ENCODE measurements at places on chromosomes 11 and 22.

DNA sequence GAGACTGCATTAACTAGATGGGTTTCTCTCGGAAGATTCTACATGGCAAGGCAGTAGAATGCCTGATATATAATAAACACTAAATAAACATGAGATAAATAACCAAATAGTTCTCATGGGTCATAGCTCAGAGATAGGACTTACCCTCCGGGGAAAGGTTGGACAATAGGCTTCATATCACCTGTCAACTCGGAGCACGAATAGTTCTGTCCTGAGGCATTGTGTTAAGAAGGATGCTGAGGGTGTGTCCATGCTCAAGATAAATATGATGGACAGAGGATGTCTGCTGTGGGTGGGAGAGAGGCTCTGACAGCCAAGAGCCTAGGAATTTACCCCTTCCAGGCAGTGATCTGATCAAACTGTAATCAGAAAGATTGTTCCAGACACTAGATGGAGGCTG is 474.0 kb downstream of the MIAT start:
- no peak for DNase-seq

DNA sequence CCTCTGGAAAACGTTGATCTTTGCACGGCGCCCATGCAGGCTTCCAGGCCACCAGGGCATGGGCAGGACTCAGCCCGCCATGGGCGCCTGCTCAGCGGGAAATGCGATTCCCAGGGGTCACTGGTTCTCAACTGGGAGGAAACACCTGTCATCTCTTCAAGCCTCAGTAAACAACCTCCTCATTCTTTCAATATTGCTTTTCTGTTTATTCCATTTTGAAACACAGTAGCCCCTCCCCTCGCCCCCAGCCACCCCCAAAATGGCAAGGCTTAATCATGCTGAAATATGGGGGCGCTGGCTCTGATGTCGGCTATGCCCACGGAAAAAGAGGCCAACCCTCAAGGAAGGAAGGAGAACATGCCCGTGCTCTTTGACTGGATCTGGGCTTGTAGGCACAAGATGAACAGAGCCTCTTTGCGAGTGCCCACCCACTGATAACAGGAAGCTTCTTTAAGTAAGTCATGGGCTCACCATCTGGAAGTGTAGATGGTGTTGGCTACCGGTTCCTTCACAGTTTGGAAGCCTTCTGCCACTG is 594 bp upstream of the POU2AF1 start:
- no peak for DNase-seq

DNA sequence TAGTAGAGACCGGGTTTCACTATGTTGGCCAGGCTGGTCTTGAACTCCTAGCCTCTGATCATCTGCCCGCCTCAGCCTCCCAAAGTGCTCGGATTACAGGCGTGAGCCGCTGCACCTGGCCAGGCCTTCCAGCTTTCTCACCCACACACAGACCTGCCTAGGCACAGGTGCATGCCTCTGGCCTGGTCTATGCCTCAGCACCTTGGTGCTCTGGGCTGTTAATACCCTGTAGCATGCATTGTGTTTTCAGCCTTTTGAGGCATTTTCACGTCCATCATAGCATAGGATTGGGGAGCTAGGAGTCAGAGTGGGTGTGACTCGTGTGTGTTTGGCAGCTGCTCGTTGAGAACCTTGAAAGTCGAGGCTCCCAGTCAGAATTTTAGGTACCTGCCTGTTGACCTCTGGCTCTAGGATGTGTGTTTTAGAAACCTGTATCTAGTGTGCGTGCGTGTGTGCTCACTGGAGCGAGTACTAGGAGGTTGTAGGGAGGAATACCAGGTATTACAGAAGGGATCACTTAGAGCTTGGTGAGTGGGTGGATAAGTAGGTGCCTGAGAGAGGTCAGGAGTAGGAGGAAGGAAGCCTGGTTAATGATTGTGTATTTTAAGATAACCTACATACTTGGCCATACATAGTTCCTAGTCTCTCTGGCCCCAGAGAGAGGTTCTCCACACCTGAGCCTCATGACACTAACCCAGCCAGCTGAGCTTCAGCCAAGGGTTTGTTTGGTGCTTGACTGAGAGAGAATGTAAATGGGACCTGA is 20.0 kb downstream of the CRKL start:
- no peak for DNase-seq

- DNase-seq = peak; percentile 47
Observed at GRCh38 chr11:13949876-13950275, 12.6 kb upstream of the SPON1 start.

DNA sequence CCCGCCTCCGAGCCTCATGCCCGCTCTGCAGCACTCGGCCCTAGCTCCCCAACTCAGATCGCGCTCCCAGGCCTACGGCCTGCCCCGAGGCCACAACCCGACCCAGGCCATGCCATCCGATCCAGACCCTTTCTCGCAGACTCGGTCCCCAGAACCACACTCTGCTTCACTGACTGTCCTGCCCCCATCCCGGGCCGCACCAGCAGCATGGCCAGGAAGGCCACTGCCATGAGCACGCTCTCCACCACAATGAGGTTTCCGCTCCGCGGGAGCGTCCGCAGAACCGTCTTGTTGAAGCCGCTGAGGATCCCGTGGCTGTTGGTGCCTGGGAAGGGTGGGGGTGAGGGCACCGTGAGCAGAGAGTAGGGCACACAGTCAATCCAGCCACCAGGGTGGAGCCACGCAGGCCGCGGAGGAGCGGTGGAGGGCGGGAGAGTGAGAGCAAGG is 6.4 kb downstream of the UNC93B1 start:
- no peak for DNase-seq

DNA sequence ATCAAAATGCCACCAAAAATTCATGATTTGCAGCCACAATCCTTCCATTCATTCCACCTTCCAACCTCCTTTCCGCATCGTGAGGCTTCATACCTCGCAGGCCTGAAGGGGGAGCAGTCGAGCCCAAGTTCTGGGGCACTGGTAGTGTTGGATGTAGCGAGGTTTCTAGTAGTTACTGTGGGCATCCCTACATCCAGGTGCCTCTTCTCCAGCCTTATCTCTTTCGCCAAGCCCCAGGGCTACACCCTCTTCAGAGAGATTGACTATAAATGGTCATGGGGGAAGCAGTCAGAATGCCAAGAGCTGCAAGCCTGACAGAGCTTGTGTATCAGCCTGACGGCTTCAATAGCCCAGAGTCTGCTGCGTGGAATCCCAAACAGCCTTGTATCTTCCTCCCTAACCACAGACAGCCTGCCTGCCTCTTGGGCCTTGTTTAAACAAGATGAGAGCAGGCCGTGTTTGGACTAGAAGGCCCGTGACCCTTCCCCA is 28.9 kb downstream of the CLMP start:
- peak; percentile 86 for DNase-seq

GRCh38 chr11:68692115-68692514 is 7.8 kb downstream of the GAL start:
- DNase-seq = no peak

DNA sequence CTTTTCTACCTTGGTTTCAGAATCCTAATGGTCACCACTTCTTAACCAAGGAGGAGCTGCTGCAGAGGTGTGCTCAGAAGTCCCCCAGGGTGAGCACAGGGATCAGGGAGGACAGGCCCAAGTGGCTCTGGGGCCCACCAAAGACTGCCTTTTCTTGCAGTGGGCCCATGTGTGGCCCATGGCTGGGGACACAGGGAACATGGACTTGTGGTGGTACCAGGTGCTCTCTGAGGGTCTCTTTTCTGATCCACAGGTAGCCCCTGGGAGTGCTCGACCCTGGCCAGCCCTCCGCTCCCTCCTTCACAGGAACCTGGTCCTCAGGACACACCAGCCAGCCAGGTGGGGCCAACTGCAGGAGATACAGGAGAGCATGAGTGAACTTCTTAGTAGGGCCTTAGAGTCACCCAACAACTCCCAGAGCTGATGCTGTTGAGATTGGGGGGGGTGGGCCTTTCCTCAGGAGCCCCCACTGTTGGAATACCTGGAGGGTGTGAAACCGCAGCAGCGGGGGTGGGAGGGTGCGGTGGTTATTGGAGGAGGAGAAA is 2.0 kb downstream of the MUS81 start:
- DNase-seq = no peak

- peak; percentile 60 for DNase-seq
Observed at GRCh38 chr11:32960553-32961164, 55.0 kb upstream of the DEPDC7 start.

GRCh38 chr11:38867338-38867737 is 2269.3 kb upstream of the RAG2 start:
- no peak for DNase-seq

DNA sequence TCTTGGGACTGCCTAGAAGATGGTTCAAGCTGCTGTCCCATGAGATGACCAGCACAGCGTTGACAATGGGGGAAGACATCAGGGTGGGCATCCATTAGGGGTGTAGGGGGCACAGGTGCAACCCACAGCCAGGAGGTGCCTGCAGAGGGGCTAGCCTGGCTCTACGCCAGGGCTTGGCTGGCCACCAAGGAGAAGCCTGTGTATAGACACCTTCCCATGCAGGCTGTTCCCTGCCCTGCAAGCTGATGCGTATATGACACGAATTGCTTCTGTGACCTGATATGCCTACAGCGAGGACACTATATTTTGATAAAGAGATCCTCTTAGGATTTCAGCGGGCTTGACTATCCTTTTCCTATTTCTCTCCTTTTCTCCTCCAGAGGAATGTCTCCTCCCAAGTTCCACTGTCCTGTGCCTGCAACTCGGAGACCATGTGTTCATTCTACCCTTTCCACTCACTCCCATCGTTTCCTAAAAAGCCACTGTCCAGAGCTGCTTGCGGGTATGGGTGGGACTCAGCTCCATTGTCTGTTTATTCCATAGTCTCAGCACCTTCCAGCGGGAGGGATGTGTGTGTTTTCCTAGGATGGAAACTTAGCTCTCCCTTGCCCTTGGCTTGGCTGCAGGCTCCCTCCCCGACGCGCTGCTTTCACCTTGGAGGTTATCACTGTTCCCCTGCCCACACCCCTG is 56.1 kb downstream of the ST14 start:
- no peak for DNase-seq

GRCh38 chr11:100908746-100909145 is 220.9 kb downstream of the PGR start:
- peak; percentile 83 for DNase-seq

- no peak for DNase-seq
Observed at GRCh38 chr22:24077416-24077815, 66.3 kb downstream of the CABIN1 start.

GRCh38 chr22:43330178-43331068 is 12.7 kb downstream of the SCUBE1 start:
- DNase-seq = no peak
